B cell (primary cell): ENCODE measurements at places on chromosomes 6 and 20. TPM values are rescaled to one million over a fixed set of nuclear protein-coding genes. Genes with fewer than 3 reads are reported as not detected.

The EFCAB8 gene
- total RNA-seq = 2.3 and 3.8 TPM in 2 replicates

GRCh38 chr6:161618831-161619454, 345.1 kb upstream of the AGPAT4 start:
- DNase-seq = no peak

DNA sequence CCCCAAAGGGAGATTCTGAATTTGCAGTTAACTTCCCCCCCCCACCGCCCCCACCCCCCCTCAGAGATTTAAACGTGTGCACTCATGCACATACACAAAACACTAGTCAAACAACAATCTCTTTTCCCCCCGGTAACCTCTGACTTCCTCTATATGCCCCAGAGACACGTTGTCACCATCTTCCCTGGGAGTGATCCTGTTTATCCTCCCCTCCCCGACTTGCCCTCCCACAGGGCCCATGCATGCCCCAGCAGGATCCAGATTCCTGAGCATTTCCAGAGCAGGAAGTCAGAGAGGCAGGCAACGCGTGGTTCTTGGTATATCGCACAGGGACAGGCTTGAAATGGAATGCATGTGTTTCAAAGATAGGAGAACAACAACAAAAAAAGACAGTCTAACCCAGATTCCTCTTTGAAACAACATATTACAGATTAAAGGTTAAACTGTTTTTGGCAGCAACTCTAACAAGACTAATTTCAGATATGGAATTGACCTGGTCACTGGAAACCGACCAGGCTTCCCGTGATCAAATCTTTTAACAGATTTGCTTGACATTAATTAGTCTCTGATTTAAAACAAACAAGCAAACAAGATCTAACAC, 1.3 kb downstream of the BLCAP start:
- peak; percentile 69 for DNase-seq

DNA sequence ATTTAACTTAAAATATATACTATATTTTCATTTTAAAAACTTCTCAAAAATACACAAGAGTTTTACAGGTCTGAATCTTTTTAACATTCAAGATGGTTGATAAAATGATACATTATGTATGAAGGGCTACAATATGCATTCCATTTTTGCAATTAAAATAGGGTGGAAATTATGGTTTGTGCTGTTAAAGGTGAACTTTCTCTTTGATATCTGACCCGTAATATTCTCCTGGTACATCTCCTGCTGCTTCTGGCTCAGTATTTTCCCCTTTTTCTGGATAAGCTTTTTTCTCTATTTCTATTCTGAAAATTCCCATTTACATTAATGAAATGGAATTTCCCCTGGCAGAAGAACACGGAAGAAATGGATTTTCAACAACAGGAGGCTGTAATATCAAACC, 27.4 kb upstream of the LCA5 start:
- DNase-seq = no peak

The IER3 gene
- 4.2 and 5.5 TPM in 2 replicates for total RNA-seq

DNA sequence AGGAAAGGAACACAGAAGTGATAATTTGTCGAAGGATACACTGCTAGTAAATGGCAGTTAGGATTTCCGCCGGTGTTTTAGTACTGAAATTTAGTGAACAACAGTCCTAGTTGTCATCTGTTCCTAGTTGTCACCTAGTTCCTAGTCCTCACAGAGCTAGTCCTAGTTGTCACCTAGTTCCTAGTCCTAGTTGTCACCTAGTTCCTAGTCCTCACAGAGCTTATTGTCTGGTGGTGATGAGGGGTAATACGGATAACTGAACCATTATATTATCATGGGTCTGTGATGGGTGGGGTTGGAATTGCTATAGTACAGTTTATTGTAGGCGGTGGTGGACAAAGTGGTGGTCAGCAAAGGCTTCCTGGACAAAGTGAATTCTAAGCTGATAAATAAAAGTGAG, 1.8 kb downstream of the SNRNP48 start:
- no peak for DNase-seq

The MROH8 gene
- total RNA-seq = 4.6 and 6.3 TPM in 2 replicates
